Calu3 (cell line): ENCODE measurements at places on chromosomes 2 and 18.

GRCh38 chr2:126778561-126779501 lies 119.9 kb upstream of the TEX51 start:
- no peak for DNase-seq

DNA sequence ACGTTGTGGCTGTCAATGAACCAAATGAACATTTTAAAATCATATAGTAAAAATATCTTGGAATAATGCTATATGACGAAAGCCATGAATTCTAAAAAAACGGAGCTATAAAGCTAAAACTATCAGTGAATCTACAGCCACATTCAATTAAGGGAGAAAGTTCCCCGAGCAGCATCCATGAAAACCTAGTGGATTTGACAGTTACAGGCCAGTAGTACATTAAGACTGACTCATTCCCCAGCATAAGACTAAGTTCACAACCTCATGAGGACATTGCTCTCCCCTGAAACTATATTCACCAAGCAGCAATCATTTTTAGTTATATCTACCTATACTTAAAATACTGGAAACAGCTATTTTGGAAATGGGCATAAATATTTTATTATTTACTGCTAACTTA lies 36.6 kb downstream of the KIDINS220 start:
- no peak for DNase-seq

GRCh38 chr18:8951491-8951890 lies 151.0 kb upstream of the NDUFV2 start:
- DNase-seq = no peak

- DNase-seq = no peak
Observed at GRCh38 chr18:75489493-75490190, 62.1 kb upstream of the SMIM21 start.

DNA sequence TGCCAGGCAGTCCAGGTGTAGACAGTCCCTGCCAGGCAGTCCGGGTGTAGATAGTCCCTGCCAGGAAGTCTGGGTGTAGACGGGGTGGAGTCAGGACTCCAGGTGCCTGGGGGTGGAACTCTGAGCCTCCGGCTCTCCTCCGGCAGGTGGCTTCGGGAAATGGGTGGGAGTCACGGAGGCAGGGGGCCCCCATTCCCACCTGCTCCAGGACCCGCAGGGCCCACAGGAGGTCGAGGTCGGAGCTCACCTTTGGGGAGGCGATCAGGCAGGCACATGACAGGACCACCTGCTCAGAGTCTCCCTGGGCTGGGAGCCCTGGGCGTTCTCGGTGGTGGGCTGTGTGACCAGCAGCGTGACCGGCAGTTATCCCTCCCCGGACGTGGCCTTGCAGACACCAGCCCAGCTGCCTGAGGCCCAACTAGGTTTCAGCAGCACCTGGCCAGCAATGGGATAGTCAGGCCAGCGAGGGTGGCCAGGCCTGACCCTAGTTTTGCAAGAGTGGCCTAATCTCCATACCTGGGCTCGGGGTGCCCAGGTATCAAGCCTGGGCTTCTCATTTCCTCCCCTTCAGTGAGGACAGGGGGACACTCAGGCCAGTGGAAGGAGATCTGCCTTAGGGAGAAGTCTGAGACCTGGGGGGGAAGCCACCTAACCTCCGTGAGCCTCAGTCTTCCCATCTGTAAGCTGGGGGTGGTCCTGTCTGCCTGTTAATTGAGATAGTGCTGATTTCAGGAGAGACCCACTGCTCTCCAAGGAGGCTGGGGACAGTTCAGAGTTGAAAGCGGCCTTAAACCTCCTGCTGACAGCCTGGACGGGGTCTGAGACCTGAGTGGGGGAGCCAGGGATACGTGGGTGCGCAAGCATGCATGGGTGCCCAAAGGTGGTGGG lies 13.2 kb downstream of the GPC1 start:
- no peak for DNase-seq

- DNase-seq = no peak
Observed at GRCh38 chr18:78711316-78711715, 268.3 kb upstream of the SALL3 start.

DNA sequence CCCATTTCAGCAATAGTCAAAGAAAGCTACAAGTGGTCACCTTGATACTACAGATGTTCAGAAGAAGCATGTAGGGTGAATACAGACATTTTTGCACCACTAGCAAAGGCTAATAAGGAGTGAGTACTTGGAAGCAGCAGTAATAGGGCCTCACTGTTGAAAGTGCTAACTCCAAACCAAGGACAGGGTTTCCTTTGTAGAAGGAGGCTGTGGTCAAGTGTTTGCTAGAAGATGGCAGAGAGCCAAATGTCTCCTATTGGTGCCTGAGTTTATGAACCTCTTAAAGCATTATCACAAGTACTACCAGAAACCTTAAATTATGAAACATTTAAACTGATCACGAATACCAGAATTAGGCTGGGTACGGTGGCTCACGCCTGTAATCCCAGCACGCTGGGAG lies 308.1 kb downstream of the ZEB2 start:
- DNase-seq = no peak
